Right renal pelvis (tissue), 4 donors: ENCODE measurements at places on chromosomes 2 and 18. TPM values are rescaled to one million over a fixed set of nuclear protein-coding genes. Genes with fewer than 3 reads are reported as not detected.

Gene SMYD5
- polyA plus RNA-seq, result 36.4 TPM

- no peak for DNase-seq
Observed at GRCh38 chr2:57510704-57511103, 535.9 kb upstream of the VRK2 start.

GRCh38 chr2:23691565-23691964 lies 235.4 kb downstream of the ATAD2B start:
- no peak for DNase-seq

- no peak for DNase-seq
Observed at GRCh38 chr2:188596054-188596453, 304.4 kb downstream of the GULP1 start.

GRCh38 chr2:181656450-181657291 lies at the start of gene CERKL:
Gene CERKL, minus strand, starts transcription at chr2:181657105. Its CDS starts 99 bp downstream, at chr2:181657006.
- DNase-seq, result no peak

DNA sequence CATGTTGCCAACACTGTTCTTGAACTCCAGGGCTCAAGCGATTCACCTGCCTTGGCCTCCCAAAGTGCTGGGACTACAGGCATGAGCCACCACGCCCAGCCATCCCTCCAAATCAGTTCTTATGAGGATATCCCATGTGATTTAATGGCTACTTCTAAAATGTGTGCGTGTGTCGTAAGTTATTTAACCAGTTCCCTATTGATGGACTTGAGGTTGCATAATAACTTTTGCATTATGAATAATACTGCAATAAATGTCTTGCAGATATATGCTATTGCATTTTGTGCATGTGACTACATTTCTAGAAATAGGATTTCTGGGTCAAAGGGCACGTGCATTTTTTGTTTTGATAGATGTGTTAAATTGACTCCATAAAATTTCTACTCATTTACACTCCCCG lies 19.0 kb downstream of the DIPK1C start:
- DNase-seq, result no peak

GRCh38 chr2:30366199-30366691 lies 80.8 kb upstream of the LCLAT1 start:
- no peak for DNase-seq

- DNase-seq, result no peak
Observed at GRCh38 chr18:46338205-46338604, 234.0 kb downstream of the HAUS1 start.

GRCh38 chr18:50469380-50469781 lies 90.5 kb upstream of the MAPK4 start:
- DNase-seq, result no peak

Gene RGPD4
- polyA plus RNA-seq, result 0.04 TPM
